ENCODE measurements at places on chromosomes 7 and 10.

DNA sequence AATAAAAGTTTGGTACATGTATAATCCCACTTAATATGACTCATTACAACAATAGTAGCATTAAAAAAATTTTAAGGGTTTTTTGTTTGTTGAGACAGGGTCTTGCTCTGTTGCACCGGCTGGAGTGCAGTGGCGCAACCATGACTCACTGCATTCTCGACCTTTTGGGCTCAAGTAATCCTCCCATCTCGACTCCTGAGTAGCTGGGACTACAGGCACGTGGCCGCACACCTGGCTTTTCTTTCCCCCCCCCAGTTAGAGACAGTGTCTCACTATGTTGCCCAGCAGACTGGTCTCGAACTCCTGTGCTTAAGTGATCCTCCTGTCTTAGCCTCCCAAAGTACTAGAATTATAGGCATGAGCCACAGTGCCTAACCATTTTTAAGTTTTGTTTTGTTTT, 40.7 kb downstream of the KMT2C start:
- no peak for DNase-seq

DNA sequence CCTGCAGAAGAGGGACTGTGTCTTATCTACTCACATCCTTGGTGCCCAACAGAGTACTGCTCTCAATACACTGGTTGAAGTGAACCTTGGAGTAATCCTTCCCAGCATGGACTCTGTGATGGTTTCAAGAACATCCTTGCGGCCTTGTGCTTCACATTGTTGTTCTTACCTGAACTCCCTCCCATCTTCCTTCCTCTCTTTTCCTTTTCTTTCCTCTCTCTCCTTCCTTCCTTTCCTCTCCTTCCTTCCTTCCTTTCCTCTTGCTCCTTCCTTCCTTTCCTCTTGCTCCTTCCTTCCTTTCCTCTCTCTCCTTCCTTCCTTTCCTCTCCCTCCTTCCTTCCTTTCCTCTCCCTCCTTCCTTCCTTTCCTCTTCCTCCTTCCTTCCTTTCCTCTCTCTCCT, 26.3 kb downstream of the LAMB1 start:
- no peak for DNase-seq

DNA sequence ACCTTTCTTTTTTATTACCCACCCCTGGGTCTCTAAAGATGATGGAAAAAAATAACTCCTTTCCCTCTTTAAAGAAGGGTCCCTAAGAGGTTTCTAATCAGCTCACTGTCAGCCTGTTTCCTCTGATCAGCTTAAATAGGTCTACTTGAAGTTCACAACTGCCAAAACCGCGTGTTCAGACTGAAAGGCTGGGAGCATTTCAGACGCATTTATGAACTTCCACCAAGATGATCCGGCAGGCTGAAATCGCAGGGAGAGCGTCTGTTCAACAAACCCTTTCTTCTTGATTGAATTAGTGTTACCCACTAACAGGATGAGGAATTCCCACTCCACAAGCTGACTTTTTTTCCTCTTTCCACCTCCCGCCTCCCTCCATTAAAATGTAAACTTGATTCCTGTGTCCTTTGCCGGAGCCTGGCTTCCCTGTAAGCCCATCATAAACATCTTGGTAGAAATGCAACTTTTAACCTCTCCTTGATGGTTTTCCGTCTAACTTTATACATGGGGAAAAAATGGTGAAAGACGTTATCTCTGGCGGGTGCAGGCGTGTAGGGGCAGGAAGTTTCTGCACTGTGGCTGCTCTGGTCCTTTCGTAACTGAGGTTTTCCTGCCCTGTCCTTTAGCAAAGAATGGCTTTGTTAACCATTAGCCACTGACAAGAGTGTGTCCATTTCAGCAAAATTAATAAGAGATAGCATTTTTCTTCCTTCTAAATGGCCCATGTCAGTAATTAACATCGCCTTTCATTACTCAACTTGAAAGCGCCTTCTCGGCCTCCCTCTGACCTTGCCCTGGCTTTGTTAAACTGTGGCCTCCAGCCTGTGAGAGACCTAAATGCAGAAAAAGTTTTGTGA, 130.7 kb downstream of the BAMBI start:
- no peak for DNase-seq

GRCh38 chr7:24731313-24731712, 26.0 kb downstream of the GSDME start:
- DNase-seq, result no peak

- DNase-seq, result no peak
Observed at GRCh38 chr7:147400925-147401324, 1189.6 kb upstream of the C7orf33 start.

DNA sequence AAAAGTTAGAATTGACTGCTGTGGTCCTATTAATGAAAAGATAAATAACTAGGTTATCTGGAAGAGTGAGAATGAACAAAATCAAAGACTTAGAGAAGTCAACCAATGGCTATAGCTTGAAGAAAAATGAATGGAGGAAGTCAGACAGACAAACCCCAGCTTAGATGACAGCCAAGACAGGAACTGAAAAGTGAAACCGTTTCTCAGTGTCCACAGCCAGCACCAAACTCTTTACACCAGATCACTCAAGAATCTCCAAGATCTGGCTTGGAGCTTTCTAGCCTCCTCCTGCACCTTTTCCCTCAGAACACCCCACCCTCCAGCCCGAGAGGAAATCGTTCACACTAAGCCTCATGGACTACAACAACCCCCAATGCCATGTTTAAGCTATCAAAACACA, 167.0 kb downstream of the SFMBT2 start:
- no peak for DNase-seq

DNA sequence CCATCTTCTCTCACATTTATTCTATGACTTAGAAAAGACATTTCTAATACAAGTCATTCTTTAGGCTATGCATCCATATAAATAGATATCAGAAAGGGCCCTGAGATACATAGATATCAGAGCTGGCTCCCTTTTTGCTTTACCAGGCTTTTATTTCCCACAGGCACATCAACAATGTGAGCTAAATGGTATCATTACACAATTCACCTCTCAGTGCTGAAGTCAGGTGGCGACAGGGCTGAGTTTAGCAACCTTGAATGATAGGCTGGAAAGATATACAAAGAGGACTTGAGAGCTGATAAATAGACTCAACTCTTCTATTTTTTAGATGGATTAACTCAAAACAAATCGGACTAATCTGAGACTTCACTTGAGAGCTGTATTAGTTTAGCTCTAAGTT, 189.2 kb upstream of the COL1A2 start:
- no peak for DNase-seq

DNA sequence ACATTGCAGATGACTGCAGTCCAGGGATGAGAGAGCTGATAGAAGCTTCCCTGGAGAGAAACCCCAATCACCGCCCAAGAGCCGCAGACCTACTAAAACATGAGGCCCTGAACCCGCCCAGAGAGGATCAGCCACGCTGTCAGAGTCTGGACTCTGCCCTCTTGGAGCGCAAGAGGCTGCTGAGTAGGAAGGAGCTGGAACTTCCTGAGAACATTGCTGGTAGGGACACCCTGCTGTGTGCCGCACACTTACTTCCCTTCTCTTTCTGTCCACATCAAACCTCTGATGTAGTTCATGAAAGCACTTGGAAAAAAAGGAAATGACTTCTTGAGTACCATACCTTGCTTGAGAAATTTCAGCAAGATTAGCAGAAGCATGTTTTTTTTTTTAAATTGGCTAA, 25.3 kb downstream of the MAP3K8 start:
- DNase-seq, result no peak

DNA sequence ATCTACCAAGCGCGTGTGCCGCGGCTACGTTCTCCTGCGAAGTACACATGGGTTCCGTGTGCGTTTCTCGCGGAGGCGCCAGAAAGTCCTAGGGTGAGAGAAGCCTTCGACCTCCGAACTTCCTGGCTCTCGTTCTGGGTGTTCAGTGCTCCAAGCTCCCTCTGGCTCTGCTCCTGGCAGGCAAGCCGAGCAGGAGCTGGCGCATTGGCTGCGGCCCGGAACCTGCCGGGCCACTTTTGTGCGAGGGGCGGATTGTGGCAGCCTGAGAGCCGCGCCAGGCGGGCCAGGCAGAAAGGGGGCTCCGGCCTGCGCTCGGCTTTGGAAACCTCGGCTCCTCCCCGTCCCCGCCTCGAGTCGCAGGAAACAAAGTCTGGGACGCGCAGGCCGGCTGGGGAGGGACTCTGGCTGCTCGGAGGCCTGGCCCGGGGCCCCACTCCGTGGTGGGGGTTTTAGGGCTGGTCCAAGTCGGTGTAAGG, 9.6 kb downstream of the EMX2 start:
- no peak for DNase-seq

DNA sequence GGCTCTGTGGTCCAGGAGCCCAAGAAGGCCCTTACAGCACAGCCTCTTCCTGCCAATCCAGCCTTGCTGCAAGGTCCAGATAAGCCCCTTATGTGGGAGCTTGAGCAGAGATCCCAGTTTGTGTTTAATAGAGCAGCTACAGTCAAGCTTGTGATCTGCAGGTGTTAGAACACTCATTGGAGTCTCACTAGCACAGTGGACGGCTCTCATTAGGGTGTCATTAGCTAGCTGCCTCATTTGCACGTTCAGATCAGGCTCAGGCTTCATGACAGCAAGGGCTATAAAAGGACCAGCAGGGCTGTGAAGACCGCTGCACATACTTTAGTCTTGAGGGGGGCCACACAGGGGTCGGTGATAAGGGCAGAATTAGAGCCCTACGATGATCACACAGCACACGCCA, 443.2 kb downstream of the RPS24 start:
- DNase-seq, result no peak

GRCh38 chr7:133688483-133689239, 435.8 kb downstream of the EXOC4 start:
- DNase-seq, result no peak

GRCh38 chr10:3151889-3152565, 20.6 kb downstream of the PITRM1 start:
- no peak for DNase-seq

GRCh38 chr10:109426987-109427386, 496.3 kb downstream of the XPNPEP1 start:
- no peak for DNase-seq

DNA sequence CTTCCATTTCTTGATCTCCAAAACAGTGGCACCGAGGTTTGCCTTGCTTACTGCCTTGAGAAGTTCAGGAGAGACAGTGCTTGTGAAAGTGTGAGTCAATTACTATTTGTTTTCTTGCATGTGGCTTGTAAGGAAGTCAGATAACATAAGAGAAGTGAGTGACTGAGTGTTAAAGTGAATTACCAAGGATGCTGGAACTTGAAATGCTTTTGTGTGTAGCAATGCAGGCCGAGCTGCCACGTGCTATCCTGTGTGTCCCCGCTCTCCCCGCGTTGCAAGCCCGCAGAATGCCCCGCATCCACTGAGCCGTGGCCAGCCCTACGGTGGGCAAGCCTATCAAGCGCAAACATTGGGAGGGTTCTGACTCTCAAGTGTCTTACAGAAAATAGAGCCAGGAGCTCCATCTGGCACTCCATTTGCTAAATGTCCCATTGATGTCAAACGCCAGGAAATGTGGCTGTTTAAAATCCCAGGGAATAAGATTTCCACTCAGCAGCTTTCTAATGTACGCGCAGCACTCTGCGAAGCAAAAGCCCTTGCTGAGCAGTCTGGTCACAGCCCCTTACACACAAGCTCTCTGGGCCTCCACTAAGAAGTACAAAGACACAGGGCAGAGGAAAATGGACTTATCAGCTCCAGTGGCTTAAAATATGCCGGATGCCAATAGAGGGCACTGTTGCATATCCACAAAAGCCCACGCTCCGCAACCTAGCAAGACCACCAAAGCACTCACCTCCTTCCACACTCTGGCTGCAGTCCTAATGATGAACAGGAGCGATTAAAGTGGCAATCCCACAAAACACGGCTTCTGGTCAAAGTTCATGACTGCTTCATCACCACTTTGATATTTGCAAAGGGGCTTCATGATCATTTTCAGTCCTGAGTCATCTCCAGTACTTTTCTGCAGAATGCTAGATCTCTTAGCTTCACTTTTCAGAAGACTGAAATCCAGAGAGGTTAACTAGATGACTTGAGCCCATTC, 158.0 kb upstream of the ITGB1 start:
- no peak for DNase-seq

DNA sequence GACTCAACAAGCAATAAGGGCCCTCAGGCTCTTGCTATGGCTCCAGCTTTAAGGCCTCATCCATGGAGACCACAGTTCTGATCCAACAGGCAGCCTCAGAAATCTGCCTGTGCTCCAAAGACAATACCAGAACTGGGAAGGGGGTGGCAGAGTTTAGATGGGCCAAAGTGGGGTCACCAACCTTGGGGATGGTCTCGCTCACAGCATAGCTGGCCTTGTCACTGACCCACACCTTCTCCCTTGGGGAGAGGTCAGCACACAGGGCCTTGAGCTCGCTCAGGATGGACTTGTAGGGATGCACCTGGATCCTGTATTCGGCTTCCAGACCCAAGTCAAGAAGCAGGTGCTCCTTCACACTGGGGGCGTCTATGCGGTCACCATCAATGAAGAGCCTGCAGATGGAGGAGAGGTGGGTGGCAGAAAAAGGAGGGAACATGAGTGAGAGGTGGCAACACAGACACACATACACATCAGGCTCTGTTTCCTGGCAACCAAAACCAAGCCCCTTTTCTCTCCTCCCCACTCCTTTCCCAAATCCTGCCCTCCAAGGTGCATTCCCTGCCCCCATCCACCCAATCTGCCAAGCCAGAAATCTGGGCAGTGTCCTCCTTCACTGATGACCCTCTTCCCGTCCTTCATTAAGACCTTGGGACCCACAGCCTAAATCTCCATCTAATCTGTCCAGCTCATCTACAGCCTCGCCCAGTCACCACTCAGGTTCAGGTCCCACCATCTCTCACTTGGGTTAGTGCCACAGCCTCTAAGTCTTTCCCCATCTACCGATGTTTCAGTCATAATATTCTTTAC, 40.9 kb downstream of the XPNPEP1 start:
- DNase-seq, result no peak

DNA sequence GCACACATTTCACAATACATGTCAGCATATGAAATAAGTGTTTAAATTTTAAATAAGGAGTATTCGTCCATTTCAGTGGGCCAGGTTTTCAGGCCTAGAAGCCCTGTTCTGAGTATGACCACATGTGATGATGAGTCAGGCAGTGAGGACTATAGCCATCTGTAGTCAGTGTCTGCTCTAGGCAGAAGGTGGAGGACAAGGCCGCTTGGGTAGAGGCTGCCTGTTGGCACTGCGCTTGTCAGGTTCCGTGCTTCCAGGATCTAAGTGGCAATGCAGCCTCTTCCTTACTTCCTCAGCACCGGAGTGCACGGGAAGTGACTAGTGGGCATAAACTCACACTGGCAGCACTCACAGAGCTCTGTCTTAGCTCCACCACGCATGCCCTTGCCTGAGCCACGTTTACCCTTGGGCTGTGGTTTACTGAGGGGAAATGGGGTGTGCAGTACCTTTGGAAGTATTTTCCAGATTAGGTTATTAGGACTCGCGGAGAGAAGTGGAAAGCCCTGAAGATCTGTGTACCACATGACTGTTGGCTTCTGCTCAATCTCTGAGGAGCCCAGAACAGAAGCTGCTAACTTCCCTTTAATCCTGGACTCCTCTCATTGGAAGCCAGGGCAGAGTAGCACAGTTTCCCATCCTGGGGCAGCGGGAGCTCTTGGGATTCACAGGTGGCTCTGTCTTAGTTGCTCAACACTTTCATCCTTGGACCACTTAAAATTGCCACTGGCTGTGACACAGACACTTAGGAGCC, 87.5 kb upstream of the GJD4 start:
- no peak for DNase-seq

DNA sequence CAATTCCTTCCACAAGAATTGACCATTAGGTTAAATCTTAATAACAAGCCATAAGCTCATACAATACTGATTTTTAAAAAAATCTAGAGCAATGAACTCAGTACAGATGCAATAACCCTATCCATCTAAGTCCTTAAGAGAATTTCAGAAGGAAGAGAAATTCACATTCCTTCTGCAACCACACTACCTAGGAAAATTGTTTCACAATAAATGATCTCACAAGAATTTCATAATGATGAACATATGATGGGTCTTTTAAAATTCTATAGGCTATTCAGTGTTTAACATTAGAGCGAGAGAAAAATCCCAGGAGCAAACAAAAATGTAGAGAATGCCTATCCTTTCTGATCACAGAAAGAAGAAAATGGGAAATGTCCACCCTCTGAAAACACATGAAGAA, 70.0 kb upstream of the MAGI2 start:
- no peak for DNase-seq
